ENCODE measurements at places on chromosomes 3 and 15.

DNA sequence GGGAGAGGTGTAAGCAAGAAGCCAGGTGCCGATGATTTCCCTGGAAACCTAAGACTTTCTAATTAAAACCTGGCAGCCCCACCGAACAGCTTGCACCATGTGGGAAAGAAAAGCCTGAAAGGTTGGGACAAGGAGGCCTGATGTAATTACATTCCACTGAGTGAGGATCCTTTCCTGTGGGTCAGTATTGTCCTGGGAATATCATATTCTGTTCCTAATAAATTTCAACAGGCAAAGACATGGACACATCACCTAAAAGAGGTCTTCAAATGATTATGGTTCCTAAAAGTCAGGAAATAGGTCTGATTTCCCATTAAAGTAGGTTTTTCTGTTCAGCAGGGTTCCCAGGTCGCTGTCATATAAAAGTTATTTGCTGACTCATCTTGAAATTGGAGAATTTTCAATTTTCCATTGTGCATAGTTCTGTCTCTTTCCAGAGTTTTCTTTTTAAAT lies 58.5 kb downstream of the DUT start:
- DNase-seq, result no peak

DNA sequence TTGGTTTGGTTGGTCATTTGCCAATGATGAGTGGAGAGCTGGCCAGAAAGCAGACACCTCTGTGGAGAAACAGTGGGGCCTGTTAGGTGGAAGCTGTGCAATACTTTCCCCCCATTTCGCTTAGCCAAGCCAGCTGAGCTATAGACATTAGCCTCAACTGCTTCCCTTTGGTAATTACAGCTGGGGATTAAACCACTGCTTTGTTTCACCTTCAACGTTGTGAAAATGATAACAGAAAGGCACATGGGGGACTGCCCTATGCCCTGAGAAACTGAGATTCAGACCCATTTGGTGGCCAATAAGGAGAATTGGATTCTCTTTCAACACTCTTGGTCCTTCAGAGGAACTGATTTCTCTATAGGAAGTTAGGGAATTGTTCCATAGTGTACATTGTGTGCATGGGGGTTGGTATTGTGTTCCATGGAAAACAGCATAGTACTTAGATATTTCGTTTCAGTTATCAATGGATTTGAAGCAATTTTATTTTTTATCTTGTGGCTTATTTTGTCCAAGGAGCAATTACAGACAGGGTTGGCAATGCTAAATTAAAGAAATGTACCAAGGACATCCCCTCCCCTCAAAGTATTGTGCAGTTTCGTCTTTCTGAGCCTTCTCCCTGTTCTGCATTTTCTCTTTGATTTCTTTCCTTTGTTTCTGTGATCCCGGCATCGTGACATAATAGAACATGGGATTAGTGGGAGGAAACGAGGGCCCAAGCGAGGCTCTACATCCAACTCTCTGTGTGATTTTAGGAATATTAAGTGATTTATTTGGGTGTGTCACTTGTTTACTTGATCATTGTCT lies 194.3 kb downstream of the FNDC3B start:
- DNase-seq, result no peak

- DNase-seq, result no peak
Observed at GRCh38 chr3:120344349-120344748, 4.8 kb downstream of the LRRC58 start.

DNA sequence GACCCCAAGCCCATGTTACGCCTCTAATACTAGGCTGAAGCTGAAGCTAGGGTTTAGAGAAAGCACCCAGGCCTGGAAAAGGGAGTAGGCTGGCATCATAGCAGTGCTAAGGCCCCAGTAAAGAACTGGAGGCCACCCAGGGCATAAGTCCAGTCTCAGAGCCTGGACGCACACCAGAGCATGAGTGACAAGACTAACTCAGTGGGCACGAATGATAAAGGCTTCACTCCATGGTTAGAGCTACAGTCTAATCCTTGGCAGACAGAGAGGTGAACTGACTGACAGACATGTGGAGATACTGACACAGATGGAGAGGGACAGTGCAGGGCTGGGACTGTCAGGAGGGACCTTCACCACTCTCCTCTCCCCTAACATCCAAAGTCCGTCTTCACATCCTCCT lies 139.8 kb downstream of the KCNMB2 start:
- no peak for DNase-seq

DNA sequence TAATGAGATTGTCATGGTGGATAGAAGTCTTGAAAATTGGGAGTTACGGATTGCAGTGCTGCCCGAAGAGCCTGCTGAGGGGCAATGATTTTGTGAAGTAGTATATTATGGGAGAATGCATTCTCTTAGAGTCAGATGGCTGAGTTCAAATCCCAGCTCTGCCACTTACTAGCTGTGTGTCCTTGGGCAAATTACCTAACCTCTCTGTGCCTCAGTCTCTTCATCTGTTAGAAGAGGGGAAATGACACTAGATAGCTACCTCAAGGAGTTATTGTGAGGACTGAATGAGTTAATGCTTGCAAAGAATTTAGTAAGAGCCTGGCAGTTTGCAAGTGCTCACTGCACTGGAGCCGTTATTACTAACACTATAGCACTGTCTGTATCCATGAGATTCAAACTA lies 15.4 kb downstream of the FGD5 start:
- no peak for DNase-seq

GRCh38 chr3:39590806-39591205 lies 123.3 kb downstream of the MOBP start:
- no peak for DNase-seq

DNA sequence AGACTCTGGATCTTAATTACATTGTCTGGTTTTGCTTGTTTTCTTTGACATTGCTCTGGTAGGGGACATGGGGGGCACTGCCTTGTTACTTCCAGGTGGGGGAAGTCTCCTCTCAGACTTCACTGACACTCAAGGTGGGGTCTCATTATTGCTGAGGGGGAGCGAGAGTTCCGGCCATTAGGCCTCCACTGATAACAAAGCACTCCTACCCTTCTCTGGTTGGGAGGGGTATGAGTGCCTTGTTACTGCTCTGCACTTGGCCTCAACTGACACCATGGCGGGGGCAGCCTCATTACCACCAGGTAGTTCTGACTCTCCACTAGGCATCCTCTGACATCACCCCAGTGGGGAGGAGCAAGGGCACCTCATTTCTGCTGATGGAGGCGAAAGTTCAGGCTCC lies 25.7 kb downstream of the SH3GL3 start:
- DNase-seq, result no peak

GRCh38 chr3:107817076-107817475 lies 273.8 kb downstream of the CD47 start:
- DNase-seq, result no peak

- no peak for DNase-seq
Observed at GRCh38 chr3:55329849-55330248, 157.3 kb downstream of the WNT5A start.

GRCh38 chr3:42500909-42501308 lies 1.5 kb upstream of the VIPR1 start:
- no peak for DNase-seq

GRCh38 chr3:197231321-197231720 lies 67.1 kb downstream of the DLG1 start:
- DNase-seq, result no peak

DNA sequence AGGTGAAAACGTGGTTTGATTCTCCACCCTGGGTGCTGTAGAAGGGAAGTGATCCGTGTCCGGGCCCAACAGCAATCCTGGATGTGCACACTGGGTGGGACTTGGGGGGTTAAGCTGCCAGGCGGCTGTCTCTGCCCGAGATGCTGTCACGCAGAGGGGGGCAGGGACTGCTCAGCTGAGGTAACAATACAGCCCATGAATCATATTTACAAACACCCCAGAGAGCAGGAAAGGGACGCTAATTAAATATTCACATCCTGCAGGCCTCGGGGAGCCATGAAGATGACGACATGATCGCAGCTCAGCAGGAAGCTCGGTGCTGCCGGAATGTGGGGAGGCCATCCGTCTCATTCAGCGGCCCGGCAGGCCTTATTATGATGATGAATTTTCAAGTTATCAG lies 17.9 kb upstream of the CRABP1 start:
- DNase-seq, result no peak

- DNase-seq, result no peak
Observed at GRCh38 chr15:66770518-66771350, 68.7 kb downstream of the SMAD6 start.

- DNase-seq, result no peak
Observed at GRCh38 chr3:125378762-125379161, 3.6 kb upstream of the ZNF148 start.

DNA sequence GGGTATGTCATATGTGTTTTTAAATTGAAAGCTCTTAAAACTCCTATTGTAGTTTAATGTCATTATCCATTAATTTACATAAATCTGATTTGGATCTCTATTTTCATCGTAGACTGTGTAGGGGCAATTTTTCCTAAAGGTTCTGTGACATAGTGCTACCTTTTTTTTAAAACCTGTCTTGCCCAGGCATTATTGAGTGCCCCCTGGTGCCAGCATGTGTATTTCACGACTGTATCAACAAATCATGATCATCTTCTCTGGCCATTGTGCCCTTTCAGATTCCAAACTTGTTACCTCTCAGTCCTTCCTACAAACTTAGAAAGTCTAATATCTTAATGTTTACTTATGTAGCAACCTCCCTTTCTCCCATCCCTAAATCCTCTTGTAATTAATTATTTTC lies 97.2 kb upstream of the FLNB start:
- DNase-seq, result peak; percentile 8

DNA sequence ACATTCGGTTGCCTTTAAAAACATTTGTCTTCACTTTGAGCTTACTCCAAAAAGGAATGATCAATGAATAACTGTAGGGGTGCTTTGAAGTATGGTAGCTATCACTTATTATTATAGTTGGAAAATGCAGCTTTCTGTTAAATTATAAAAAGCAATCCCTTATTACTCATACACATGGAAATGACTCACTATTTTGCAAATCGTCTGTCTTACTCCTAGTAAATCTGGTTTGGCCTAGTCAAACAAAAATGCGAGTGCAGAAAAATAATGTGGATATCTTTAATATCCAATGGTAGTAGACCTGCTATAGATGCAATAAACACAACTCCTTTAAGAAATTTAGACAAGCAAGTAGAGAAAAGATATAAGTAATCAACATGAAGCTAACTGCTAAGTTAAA lies 112.5 kb downstream of the ZIC1 start:
- no peak for DNase-seq

- DNase-seq, result no peak
Observed at GRCh38 chr3:134013280-134013679, 16.4 kb downstream of the SLCO2A1 start.

- DNase-seq, result no peak
Observed at GRCh38 chr15:67850994-67851571, 11.2 kb upstream of the RNU6-1 start.

DNA sequence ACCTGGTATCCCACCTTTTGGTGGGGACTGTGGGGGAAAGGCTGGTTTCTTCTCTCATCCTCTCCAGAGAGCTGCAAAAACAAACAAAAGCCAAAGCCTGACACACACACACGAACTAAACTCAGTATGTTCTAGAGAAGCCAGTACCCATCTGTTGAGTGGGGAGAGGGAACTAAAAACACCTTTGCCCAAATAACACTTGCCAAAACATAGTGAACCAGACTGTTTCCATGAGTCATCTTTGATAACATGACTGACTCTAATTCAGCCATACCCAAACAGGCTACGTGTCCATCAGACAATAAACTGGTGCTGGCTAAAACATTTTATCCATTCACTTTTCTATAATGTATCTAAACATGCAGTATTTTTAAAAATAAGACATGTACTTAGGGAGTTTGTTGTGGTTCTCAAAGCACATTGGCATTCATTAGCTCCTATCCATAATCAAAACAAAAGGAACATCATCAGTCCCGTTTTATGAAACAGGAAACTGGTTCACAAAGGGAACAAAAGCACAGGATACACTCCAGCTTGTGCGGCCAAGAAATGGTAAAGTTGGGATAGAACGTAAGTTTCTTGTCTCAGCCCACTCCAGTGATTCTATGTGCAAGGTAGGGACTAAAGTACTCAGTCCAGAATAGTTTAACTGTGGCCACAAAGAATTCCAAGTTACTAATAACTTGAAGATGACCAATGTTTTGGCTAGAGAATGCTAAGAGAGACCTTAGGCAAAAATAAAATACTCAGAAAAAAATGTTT lies 16.1 kb downstream of the LYSMD2 start:
- no peak for DNase-seq

GRCh38 chr3:171829841-171830517 lies 13.2 kb upstream of the TMEM212 start:
- DNase-seq, result peak; percentile 84
